ENCODE measurements at places on chromosomes 12 and 14. TPM values are rescaled to one million over a fixed set of nuclear protein-coding genes. Genes with fewer than 3 reads are reported as not detected.
A peak's percentile ranks its signal among the peaks of the same experiment; 100 is the strongest.

The BICDL1 gene
- 148 TPM for total RNA-seq

- peak; percentile 79 for DNase-seq
Measured at GRCh38 chr12:3135522-3136461, 58.6 kb downstream of the TSPAN9 start.

The MYL2 gene
- total RNA-seq = not detected

- DNase-seq = no peak
Measured at GRCh38 chr12:65403188-65403587, 124.7 kb downstream of the MSRB3 start.

DNA sequence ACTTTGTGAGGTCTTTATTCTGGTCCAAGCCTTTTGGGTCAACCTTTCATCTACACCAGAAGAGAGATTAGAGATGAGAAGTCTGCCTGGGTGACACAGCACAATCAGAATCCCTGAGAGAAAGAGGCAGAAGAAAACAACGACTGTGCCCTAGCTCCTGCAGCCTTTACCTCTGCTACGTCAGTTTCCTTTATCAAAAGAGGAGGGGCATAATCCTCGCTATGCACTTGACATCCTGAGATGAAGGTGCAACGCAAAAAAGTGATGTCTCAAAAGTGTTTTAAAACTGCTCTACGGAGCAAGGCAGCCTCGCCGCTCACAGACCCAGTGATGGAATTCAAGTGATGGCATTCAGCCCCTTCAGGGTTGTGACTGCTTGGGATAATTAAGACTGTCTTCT lies 21.7 kb downstream of the ZDHHC22 start:
- DNase-seq = no peak

DNA sequence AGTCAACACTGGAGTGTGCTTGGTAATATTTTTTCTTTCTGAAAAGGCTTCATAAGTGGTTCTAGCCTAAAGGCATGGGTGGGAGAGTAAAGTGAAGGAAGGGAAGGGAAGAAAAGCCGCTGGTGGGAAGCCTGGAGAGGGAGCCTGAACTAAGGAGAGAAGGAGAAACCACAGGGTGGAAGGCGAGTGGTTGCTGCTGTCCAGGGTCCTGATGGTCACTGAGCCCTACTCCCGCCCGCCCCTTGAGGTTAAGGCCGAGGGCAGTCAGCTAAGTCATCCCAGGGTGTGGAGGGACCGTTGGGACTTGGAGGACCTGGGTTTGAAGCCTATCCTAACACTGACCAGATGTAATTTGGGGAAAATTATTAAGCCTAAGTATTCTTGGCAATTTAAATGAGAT lies 189.1 kb downstream of the PIWIL1 start:
- no peak for DNase-seq

- no peak for DNase-seq
Measured at GRCh38 chr12:19761463-19761862, 322.2 kb downstream of the AEBP2 start.

The GARIN6 gene
- total RNA-seq = not detected

The KRT72 gene
- not detected for total RNA-seq

GRCh38 chr12:87806310-87806709 lies 222.9 kb downstream of the C12orf50 start:
- no peak for DNase-seq

The LGR5 gene
- not detected for total RNA-seq

GRCh38 chr12:27332407-27332713 lies 276 bp upstream of the BMAL2 start:
- no peak for DNase-seq

- DNase-seq = no peak
Measured at GRCh38 chr14:99012703-99013102, 259.3 kb downstream of the BCL11B start.

DNA sequence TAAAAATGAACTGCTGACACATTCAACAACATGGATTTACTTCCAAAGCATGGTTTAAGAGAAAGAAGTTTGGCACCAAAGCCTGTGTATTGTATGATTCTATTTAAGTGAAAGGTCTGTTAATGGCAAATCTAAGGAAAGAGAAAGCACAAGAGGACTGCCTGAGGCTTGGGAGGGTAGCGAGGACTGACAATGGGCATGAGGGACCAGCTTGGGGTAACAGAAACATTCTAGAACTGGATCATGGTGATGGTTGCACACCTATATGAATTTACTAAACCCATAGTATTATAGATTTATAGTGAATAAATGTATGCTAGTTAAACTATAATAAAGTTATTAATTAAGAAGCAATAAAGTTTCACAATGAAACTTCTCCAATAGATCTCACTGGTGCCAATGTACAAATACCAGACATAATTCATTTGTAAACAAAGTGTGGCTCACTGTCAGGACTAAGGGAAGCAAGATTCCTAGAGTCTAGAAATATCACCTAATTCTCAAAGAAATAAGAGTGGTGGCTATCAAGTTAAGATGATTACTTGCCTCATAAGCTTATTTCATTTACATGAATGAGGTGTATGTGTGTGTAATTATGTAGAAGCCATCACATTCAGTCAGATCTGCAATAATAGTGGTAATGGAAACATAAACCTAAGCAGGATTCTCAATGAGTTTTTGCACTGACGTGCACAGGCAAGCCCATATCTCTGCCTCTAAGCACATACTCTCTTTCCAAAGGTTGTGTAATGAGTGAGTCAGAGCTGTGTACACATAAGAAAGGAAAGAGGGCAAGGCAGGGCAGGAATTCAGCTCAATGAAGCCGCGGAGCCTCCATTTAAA lies 353.4 kb downstream of the KCNH5 start:
- DNase-seq = no peak

DNA sequence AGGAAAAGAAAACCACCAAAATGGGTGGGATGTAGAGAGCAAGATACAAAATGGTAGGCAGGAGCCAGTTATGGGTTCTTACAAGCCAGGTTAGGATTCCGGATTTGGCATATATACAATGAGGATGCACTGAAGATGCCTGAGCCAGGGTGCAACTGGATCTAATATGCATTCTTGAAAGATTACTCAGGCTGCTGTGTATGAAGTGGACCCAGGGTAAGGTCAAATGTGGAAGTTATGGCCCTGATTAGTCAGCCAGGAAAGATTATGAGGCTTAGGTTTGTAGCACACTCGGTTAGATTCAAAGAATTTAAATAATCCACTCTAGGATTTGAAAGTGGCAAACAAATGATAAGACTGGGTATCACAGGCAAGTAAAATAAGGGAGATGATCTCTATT lies 1750.7 kb upstream of the FLRT2 start:
- no peak for DNase-seq

DNA sequence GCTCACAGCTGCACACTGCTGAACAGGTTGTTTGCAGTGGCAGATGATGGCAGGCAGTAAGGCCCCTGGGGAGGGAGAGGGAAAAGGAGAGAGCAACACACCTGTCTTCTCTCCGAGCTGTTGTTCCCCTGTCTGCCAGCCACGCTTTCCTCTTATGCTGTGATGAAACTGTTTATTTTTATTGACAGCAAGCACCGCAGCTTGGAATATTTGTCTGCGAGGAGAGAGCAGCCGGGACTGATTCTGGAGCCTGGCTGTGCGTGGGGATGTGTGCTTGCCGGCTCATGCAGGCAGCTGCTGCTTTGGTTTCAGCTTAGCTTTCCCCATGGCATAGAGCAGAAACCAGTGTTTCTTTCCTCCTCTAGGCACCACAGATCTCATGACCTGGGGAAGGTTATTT lies 58.7 kb upstream of the KCNA5 start:
- no peak for DNase-seq

The RIN3 gene
- 21.6 TPM for total RNA-seq

DNA sequence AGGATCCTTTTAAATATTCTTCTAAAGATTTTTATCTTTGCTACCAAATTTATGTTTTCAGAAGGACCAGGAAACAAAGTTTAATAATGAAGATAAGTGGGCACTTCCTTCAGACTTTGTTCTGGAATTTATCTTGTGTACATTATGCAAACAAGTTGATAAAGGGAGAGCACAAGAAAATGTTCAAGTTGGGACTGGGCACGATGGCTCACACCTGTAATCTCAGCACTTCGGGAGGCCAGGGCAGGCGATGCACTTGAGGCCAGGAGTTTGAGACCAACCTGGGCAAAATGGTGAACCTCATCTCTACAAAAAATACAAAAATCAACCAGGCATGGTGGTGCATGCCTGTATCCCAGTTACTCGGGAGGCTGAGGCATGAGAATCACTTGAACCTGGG lies 4.6 kb downstream of the PLBD1 start:
- DNase-seq = no peak

DNA sequence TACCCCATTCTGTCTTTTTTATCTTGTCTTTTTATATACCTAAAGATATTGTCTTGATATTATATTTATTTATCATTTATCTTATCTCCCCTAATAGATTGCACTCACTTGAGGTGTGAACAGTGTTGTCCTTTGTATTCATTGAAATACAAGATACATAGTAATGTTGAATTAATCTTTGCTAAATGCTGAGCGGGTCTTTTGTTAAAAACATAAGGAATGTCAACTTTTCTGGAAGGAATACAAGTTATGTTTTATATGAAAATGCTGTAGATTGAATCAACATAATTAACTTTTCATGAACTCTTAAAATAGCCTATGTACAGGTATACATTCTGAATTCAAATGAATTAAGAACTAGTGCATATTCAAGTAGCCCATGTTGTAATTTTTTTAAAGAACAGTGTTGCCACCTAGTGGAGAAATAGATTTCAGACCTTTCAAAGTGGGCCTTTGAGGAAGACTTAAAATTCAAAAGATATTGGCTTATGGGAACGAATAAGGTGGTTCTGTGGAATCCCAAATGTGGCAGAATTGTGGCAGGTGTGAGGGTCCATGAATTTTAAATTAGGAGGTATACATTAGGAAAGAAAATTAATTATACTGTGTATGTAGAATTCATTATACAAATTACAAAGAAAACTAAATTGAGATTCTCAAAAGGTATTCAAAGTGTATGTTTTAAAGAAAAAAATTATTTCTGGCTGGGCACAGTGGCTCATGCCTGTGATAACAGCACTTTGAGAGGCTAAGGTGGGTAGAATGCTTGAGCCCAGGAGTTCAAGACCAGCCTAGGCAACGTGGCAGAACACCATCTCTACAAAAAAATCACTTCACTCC lies 19.1 kb downstream of the BBOF1 start:
- peak; percentile 77 for DNase-seq

DNA sequence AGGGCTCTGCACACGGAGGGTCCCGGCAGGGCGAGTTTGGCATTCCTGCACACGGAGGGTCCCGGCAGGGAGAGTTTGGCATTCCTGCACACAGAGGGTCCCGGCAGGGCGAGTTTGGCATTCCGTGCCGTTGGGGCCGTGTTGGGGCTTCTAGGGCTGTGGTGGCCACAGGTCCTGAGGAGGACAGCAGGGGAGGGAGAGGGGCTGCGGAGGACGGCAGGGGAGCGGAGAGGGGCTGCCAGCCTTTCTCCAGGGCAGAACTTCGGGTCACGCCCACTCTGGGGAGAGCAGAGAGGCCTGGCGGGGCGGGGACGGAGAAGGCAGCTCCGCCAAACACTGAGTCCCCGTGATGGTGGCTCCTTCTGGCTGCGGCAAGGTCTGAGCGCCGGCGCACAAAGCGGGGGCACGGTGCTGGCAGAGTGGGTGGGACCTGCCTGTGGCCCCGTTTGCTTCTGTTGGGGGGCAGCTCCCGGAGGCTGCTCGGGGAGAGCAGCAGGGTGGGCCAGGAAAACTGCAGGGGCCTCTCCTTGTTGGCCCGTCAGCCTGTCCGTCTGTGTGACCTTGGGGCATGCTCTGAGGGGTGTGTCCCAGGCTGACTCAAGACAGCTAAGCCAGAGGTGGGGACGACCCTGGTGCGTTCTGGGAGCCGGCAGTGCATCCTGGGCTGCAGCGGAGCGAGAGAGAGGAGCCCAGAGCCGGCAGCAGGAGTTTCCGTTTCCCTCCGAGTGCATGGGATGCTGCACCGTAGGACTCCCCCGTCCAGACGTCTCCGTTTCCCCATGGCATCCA lies 60.2 kb downstream of the LRCOL1 start:
- no peak for DNase-seq

The HECTD1 gene
- 116 TPM for total RNA-seq

- no peak for DNase-seq
Measured at GRCh38 chr14:93980456-93981201, 4.3 kb upstream of the ASB2 start.

- DNase-seq = no peak
Measured at GRCh38 chr14:30385925-30386324, 173.0 kb upstream of the G2E3 start.

The MMP14 gene
- 3.2 TPM for total RNA-seq
